ENCODE measurements at places on chromosomes 12 and 14.
A peak's percentile ranks its signal among the peaks of the same experiment; 100 is the strongest.

GRCh38 chr14:53462931-53463778 is 310.0 kb upstream of the DDHD1 start:
- no peak for DNase-seq

DNA sequence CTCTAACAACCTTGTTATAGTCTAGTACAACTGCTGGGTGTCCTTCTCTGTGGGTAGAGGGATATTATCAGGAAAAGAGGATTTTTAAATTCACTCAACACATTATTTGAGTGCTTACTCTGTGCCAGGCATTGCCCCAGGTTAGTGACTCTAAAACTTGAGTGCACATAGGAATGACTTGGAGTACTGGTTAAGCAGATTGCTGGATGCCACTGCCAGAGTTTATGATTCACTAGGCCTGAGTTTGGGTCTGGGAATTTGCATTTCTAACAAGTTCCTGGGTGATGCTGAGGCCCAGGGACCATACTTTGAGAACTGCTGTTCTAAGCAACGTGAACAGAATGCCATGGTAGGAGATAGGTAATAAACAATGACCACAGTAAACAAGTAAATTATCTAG is 96.6 kb downstream of the CFAP54 start:
- no peak for DNase-seq

DNA sequence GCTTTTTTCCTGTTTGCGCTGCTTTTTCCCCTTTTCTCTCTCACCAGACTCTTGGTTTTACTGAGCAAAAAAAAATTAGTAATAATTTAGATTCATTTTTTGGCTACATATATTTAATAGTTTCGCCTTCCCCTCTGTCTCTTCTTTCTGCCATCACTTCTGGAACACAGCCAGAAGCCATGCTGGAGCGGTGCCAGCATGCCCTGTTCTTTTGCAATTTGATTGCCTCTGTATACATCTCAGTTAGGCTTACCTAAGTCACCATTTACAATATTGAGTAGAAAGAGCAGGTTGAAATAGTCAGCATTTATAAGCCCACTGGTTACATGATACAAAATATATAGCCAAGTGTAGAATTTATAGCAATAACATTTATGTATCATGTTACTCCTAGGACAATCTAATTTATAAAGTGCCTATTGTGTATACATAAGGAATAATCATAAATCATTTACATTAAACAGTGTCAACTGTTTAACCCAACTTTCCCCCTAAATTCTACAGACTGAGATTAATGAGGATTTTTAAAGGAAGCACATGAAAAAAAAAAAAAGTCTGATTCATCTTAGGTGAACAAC is 413.8 kb upstream of the SOX5 start:
- no peak for DNase-seq

GRCh38 chr12:51368640-51369517 is 22.3 kb downstream of the GALNT6 start:
- DNase-seq, result peak; percentile 92

GRCh38 chr14:56979936-56980335 is 169.7 kb upstream of the OTX2 start:
- DNase-seq, result no peak

- no peak for DNase-seq
Measured at GRCh38 chr12:10557329-10557728, 51.6 kb downstream of the EIF2S3B start.

- DNase-seq, result no peak
Measured at GRCh38 chr14:61813096-61813606, 50.9 kb downstream of the SNAPC1 start.

DNA sequence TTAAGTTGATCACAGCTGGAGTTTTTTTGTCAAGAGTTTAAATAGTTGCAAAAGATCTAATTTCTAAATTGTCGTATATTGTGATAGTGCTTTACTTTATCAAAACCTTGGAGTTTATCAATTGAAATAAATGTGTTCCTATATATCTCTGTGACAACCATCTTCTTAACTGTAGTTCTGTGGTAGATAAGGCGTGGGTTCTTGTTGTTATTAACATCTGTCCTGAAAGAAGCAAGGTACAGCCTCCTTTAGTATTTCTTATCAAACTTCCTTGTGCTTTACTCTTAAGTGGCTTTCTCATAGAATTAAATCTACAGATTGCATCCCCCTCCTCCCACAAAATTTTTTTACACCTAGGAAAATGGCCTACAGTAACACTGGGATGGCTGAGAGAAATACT is 7.3 kb downstream of the SCYL2 start:
- no peak for DNase-seq

GRCh38 chr14:77979171-77979570 is 179.3 kb downstream of the ADCK1 start:
- DNase-seq, result no peak

DNA sequence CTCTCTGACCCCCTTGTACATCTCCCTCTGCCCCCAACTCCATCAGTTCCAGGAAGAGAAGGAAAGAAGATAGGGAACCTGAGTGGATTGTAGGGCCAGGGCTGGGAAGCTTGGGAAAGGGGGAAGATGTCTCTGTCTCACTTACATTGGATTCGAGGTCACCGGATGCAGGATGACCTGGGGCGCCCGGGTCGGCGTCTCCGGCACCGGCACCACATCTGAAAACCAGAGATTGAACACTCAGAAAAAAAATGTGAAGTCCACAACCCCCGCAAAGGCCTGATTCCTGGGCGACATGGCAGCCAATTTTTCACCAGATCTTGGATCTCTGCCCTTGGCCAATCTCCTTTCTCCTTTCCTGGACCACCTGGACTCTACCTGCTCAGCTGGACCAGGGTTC is 169.4 kb upstream of the NOS1 start:
- DNase-seq, result no peak

DNA sequence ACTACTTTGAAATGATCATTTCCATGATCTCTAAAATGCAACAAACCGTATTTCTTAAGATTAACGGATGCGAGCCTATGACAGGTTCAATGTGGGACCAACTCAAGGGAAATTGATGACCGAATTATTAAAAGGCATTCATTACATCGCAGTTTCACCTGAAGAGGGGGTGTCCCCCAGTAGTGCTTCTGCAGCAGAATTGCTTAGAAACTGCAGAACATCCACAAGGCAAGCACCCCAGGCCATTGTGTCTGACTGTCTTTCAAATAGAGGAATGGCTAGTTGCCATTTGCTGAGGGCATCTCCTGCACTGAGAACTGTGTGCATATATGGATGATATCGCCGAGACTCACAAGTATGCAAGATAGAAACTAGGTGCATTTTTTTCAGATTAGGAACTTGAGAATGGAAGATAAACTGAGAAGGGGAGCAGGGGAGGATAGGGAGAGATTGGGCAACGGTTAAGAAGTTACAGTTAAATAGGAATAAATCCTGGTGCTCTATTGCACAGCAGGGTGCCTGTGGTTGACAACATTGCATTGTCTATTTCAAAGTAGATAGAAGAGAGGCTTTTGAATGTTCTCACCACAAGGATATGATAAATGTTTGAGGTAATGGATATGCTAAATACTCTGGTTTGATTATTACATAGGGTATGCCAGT is 234.3 kb upstream of the PLEKHG7 start:
- DNase-seq, result no peak

DNA sequence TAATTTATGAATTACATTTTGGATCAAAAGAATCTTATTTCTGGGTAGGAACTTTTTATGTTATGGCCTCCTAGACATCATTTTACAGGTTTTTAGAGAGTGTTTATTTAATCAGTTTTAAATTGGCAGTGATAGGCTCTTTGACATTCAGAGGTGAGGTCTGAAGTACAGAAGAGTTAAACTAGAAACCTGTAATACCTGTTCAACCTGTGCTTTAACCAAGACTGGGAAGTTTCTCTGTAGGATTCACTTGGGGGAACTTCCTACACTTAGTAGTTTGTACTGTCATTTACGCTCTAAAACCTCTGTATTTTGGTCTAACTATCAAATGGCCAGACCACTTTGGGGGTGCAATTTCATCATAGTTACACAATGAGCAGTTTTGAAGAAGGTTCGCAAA is 35.9 kb downstream of the PLEKHA5 start:
- DNase-seq, result no peak

DNA sequence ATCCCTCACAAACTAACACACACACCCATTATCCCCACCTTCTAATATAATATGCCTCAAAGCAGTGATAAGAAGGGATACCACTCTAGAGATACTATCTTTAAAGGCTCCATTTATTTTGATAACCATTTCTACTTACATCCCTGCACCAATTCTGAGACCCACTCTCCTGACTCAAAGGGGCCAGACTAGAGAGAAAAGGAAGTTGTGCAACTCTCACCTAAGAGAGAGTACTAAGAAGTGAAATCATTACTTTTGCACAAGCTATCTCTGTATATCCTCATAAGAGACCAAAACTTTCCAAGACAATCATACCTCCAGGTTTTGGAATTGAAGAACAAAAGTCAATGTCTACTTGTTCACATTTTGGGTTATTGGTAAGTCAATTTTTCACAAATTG is 45.4 kb upstream of the USP15 start:
- DNase-seq, result peak; percentile 63

DNA sequence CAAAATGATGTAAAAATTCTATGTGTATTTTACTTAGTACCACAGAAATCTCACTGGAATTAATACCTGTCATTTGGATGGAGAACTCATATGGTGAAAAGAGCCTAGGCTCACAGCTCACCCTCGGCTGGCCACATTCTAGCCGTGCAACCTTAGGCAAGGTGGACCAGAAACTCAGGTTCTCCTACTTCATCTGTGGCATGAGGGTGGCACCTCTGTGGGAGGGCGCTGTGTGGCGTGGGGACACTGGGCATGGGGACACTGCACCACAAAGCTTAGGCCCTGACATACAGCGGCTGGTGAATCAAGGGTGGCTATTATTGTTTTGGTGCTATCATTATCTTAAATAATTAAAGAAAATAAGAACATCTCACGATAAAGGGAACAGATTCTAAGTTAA is 47.1 kb downstream of the EML1 start:
- DNase-seq, result no peak

- no peak for DNase-seq
Measured at GRCh38 chr14:35261774-35262173, 30.4 kb upstream of the PSMA6 start.
